ENCODE measurements at places on chromosomes 1 and 21. TPM values are rescaled to one million over a fixed set of nuclear protein-coding genes. Genes with fewer than 3 reads are reported as not detected.

DNA sequence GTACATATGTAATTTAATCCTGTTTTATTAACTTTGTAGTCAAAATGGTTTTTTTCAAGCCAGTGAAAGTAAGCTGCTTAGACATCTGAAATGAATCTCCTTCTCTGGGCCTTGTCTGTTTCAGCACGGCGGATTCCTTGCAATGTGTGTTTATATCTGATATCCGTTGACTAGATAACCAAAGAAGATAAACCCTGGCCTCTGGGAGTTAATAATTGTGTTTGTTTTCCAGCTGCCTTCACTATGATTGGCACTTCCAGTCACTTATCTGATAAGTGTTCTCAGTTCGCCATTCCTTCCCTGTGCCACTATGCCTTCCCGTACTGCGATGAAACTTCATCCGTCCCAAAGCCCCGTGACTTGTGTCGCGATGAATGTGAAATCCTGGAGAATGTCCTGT is 63.5 kb upstream of the UBE2U start:
- H3K27me3 ChIP-seq, result no peaks in the 10 kb centered on the region
- H3K27ac ChIP-seq, result peak overlapping the region; percentile 3
- H3K4me3 ChIP-seq, result no peak overlapping the region
- H3K4me1 ChIP-seq, result peaks cover 3% of the 10 kb centered on the region
- DNase-seq, result no peak
- H3K36me3 ChIP-seq, result peaks cover 4% of the 10 kb centered on the region

GRCh38 chr1:114043548-114043947 is 64.3 kb downstream of the OLFML3 start:
- H3K4me1 ChIP-seq, result no peaks in the 10 kb centered on the region
- no peaks in the 10 kb centered on the region for H3K27me3 ChIP-seq
- DNase-seq, result no peak
- no peak overlapping the region for H3K27ac ChIP-seq
- no peaks in the 10 kb centered on the region for H3K36me3 ChIP-seq
- H3K4me3 ChIP-seq, result no peak overlapping the region

DNA sequence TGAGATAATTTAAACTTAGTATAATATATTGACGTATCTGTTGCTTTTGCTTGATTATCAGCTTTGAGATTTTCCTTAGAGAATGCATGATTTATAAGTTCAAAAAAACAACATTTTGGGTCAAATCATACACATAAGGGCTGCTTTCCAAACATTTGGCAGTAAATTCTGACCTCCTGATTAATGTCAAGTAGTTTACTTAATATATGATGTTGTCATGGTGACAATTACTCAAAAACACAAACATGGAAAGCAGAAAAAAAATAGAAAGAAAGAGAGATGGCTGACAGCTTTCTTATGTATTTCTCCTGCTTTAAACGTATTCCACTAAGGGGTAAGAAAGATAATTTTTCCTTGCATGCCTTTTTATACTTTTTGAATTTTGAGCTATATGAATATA is 258.2 kb upstream of the C1orf105 start:
- no peaks in the 10 kb centered on the region for H3K36me3 ChIP-seq
- no peak for DNase-seq
- no peaks in the 10 kb centered on the region for H3K27me3 ChIP-seq
- H3K4me3 ChIP-seq, result no peak overlapping the region
- no peak overlapping the region for H3K27ac ChIP-seq
- no peaks in the 10 kb centered on the region for H3K4me1 ChIP-seq

DNA sequence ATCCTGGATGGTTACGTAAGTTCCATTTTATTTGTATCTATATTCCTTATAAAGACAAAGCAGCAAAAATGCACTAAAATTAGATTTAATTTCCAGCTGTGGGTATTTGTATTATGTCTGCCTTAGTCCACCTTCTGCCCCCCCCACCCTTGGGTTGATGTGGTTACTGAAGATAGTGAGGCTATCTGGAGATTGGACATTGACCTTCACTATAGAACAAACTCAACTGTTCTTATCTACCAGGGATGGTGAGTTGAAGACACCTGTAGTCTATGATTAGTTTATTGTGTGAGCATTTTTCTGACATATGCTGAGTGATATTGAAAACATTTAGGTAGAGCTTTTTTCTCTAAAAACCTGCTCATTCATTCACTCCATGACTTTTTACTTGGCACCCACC is 122.2 kb downstream of the NFIA start:
- no peak overlapping the region for H3K4me3 ChIP-seq
- no peak overlapping the region for H3K27ac ChIP-seq
- H3K27me3 ChIP-seq, result no peaks in the 10 kb centered on the region
- no peaks in the 10 kb centered on the region for H3K36me3 ChIP-seq

DNA sequence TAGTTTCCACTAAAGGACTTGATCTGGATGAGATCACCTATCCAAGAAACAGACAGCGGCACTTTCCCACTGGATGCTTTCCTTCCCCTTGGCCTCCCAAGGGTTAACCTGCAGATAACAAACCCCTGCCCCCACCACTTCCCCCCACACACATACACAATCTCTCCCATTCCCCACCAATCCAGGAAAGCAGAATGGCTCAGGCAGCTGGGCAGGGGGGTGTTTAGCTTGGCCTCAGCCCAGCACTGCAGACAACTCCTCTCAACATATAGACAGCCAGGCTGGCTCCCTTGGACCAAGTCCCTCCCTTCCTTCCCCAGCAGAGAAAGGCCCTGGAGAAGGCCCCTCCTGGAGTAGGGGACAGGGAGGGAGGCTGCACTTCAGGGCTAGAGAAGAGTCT is 24.6 kb downstream of the PLEKHA6 start:
- H3K4me3 ChIP-seq, result no peak overlapping the region
- no peak overlapping the region for H3K27ac ChIP-seq
- no peak for DNase-seq
- no peaks in the 10 kb centered on the region for H3K4me1 ChIP-seq

The TNFSF18 gene
- 0.36 TPM for total RNA-seq

- H3K36me3 ChIP-seq, result no peaks in the 10 kb centered on the region
- H3K4me3 ChIP-seq, result no peak overlapping the region
- no peaks in the 10 kb centered on the region for H3K4me1 ChIP-seq
Observed at GRCh38 chr1:151277249-151277648, 4.8 kb upstream of the ZNF687 start.

The FCAMR gene
- total RNA-seq, result not detected

DNA sequence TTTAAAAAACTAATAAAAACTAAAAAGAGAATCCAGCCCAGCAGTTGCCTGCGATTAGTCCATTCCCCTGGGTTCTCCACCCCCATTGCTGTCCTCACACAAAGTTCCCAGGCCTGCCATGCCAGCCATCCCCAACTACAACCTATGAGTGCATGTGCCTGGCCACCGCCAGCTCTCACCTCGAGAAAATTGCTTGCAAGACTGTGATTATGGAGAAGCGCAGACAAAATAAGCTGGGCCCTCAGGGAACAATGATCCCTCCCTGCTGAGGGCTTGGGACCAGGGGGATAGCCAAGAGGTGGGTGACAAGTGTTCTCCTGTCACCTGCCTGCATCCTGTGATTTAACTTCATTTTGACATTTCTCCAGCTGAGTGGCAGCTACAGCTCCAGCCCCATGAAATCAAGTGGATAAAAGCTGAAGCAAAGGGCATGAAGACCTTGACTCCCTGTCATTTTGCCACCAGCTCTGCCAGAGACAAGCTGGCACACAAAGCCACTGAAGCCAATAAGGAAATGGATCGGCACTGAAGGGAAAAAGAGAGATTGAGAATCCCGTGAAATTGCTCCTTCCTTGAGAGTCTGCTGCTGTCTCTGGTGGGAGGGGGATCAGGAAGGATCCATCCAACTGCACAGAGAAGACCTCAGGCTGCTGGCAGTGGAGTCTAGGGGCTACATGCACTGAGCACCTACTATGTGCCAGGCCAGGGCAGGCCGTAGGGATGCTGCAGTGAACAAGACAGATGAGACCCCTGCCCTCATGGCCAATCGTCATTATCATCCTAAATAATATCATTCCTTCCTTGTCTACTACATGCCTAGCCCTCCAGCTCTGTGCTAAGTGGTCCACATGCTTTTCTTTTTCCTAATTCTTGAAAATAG is 40.7 kb downstream of the MATN1 start:
- no peak for DNase-seq
- H3K36me3 ChIP-seq, result no peaks in the 10 kb centered on the region
- H3K4me3 ChIP-seq, result no peak overlapping the region
- H3K27ac ChIP-seq, result no peak overlapping the region

DNA sequence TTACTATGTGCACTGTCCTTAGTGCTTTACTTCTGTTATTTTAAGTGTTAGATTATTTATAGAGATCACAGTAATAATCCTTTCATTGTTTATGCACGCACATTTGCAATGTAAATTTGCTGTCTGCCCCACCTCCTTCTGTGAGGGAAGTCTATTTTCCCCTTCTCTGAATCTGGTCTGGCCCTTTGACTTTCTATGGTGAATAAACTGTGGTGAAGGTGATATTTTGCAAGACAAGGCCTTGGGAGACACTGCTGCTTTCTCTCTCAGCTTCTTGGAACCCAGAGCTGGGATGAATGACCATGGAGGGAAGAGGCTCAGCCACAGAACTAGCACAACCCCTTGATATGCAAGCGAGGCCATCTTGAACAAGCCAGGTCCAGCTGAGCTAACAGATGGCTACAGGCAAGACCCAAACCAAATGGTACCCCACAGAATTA is 156.3 kb downstream of the ST6GALNAC3 start:
- H3K27me3 ChIP-seq, result no peaks in the 10 kb centered on the region
- DNase-seq, result no peak
- no peaks in the 10 kb centered on the region for H3K4me1 ChIP-seq
- no peak overlapping the region for H3K4me3 ChIP-seq
- H3K36me3 ChIP-seq, result no peaks in the 10 kb centered on the region

The CDC14A gene
- 8.3 TPM for total RNA-seq
